Forelimb muscle (tissue), 1 donor: ENCODE measurements at places on chromosomes 5 and 9. TPM values are rescaled to one million over a fixed set of nuclear protein-coding genes. Genes with fewer than 3 reads are reported as not detected.

GRCh38 chr5:67904366-67904765 lies 311.2 kb upstream of the PIK3R1 start:
- DNase-seq, result no peak

DNA sequence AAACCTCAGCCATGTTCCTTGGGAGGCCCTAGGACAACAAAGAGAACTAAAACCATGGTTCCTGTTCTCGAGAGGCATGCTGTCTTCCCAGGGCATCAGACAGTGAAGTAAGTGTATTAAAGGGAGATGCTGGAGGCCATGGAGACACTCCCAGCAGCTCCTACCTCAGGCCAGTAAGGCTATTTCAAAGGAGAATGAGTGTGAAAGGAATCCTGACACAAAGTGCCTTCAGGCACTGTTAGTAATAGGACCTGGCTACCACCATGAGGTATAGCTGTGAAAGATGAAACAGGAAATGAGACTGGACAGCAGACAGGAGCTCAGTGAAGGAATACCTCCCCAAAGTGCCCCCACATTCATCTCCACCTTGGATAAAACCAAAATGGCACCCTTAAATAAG lies 71.0 kb downstream of the FANCC start:
- no peak for DNase-seq

DNA sequence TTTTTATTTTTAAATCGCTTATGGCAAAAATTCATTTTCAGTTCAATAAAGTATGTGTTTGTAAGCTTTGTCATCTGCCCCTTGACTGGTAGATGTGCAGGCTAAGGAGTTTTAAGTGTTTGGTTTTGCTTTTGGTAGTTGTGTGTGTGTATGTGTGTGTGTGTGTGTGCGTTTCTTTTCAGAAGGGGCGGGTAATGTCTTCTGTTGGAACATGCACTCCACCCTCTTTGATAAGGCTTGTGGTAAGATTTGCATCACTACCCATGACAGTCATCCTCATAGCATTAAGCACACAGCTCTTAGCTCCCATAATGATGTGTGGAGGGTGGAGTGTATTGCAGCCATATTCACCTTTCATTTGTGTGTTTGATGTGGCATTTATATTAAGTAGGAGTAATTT lies 92.1 kb upstream of the FSD1L start:
- DNase-seq, result no peak

GRCh38 chr5:114789773-114790402 lies 379.8 kb downstream of the TRIM36 start:
- DNase-seq, result peak; percentile 5

The RNF183 gene
- polyA plus RNA-seq, result not detected

- DNase-seq, result no peak
Observed at GRCh38 chr5:135186662-135187522, 152.9 kb upstream of the PITX1 start.

GRCh38 chr5:137753691-137754187 lies 424 bp downstream of the HNRNPA0 start:
- no peak for DNase-seq

The C7 gene
- 1.6 TPM for polyA plus RNA-seq

DNA sequence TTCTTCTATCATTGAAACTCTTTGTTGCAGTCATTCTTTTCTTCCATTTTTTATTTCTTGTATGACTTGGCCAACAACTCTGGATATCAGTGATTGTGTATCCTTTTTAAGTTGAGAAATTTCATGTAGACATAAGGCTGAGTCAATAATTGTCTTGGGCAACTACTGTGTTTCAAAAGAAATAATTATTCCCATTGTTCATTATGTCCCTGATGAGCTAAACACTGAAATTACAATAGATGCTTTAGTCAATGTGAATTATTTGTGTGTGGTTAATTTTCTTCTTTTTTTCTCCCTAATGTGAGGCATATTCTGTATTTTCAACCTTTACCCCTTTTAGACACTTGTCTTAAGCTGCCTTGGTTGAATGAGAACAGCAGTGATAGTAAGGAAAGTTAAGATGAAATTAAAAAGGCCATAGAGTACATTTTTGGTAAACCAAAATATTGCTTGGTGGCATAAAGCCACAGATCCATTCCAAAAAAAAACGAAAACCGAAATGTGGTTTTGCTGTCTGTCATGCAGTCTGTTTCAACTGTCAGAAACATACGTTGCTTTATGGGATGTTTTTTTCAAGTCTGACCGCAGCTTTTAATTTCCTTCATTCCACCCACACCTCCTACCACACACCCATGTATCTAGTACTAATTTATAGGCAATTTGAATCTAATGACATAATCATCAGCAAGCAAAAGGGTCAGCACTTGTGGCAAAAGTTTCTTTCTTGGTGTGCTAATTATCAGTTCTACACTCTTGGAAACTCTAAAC lies 21.1 kb downstream of the TLE4 start:
- no peak for DNase-seq

DNA sequence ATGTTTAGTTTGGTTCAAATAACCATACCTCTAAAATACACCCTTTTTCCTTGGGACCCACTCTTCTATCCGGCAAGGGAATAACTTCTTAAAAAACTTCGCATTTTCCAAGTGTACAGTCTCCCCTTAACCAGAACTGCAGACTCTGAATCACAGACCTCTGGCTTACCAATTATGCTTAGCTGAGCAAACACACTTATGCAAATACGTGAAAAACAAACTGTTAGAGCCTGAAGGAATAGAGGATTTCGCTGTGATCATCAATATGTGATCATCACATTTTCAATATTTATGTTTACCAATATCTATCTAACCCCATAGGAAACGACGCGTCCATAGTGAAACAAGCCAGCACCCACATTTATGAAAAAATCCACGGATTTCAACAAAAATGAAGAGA lies 1.3 kb downstream of the LPAR1 start:
- no peak for DNase-seq

The FCN2 gene
- 0.16 TPM for polyA plus RNA-seq

- no peak for DNase-seq
Observed at GRCh38 chr5:143337946-143338345, 65.5 kb downstream of the NR3C1 start.

DNA sequence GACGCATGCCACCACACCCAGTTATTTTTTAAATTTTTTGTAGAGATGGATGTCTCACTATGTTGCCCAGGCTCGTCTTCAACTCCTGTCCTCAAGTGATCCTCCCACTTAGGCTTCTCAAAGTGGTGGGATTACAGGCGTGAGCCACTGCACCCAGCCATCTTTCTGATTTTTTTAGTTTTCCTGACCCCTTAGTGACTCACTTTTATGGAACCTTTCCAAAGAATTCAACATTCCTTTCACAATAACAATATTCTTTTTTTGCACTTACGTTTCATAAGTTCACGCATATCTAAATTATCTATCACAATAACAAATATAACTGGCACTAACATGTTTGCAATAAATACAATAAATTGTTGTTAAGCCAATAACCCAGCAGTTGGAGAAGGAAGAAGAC lies 8.5 kb downstream of the ELOVL7 start:
- DNase-seq, result no peak

The CYFIP2 gene
- 5.2 TPM for polyA plus RNA-seq

DNA sequence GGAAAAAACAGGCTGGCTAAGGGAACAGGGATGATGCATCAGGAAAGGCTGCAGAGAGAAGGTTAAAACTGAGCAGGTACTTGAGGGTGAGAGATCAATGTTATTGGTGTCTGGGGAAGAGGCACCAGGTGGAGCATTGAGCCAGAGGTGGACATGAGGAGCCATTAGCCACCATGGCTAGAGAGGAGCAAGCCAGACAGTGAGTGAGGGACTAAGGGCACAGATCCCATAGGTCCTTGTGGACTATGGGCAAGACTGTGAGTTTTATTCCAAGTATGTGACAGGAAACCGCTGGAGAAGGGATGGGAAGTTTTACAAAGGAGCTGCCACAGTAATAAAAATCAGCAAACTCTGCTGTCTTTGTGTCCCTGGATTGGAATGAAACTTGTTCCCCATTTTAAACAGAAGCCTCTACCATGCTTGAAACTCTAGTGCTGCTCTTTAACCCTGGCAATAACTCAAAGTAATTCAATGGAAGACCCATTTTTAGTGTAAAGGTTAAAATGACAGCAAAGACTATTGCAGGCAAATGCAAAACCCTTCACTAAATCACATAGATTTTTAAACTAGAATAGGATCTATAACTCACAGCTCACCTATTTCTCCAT lies 349.8 kb downstream of the ENC1 start:
- no peak for DNase-seq

DNA sequence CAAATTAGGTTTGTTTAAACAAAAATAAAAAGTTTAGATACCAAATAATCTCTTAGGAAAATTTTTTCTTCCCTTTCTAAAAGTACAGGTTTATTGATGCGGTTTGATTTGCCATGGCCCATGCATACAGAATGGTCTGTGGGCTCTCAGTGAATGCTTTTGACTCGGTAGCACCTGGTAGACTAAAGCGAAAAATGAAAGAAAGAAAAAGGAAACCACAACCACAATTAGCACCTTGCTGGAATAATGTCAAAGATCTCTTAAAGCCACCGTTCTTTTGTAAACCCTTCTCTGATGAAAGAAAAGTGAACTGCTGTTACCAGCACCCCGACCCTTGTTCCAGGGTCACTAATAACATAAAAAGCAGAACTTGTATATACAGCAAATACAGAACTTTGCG lies 157.9 kb downstream of the NFIB start:
- no peak for DNase-seq

- peak; percentile 17 for DNase-seq
Observed at GRCh38 chr9:9942764-9943424, 669.9 kb downstream of the PTPRD start.

DNA sequence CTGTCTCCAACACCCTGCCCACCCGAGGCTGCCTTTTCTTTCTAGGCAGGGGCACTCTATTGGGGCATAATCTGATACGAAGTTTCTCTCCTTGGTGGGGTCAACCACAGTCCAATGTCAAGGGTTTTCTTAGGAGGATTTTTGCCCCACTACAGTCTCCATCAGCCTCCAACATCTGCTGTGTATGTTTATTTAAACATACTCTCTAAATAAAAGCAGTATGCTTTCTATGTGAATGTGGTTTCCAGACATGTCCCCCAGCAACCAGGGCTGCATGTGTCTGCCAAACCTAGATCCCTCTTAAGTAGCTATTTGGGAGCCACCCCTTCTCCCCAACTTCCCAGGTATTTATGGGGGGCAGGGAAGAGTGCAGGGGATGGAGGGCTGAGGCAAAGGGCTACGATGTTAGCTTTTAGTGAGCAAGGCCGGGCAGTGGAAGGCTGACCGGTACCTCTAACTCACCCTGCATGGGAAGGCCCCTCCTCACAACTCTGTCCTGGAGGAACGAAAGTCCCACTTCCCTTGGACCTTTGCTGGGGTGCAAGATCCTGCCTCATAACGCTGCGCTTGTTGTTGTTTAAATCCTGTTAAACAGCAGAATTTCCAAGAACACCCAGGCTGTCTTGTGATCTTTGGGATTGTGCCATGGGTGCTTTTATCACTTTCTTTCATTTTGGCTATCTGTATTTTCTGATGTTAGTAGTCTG lies 75.4 kb downstream of the NREP start:
- DNase-seq, result no peak

- DNase-seq, result no peak
Observed at GRCh38 chr9:14354201-14354600, 40.3 kb upstream of the NFIB start.

DNA sequence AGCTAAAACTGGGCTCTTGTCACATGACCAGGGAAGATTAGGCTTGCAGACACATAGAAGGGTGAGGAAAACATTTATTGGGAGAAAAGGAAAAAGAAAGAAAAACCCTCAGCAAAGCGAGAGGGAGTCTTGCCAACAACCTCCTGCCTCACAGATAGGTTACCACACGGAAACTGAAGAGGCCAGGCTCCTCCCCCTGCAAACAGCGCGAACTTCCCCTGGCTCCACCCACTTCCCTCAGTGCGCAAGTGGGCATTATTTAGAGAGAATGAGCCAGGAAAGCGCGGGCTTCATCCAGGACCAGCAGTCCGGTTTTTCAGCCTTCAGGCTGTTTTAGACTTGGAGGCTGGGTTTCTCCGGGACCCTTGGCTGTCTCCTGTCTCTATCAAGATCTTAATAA lies 70.3 kb downstream of the STK32A start:
- no peak for DNase-seq

The TMEFF1 gene
- polyA plus RNA-seq, result 1.5 TPM

DNA sequence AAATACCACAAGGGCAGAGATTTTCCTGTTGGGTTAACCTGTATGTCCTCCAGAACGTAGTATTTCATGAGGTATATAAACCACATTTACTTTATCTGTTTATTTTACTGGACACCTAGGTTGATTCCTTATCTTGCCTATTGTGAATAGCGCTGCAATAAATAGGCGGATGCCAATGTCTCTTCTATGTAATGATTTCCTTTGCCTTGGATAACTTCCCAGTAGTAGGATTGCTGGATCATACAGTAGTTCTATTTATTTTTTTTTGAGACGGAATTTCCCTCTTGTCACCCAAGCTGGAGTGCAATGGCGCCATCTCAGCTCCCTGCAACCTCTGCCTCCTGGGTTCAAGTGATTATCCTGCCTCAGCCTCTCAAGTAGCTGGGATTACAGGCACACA lies 15.6 kb upstream of the TUT7 start:
- no peak for DNase-seq

DNA sequence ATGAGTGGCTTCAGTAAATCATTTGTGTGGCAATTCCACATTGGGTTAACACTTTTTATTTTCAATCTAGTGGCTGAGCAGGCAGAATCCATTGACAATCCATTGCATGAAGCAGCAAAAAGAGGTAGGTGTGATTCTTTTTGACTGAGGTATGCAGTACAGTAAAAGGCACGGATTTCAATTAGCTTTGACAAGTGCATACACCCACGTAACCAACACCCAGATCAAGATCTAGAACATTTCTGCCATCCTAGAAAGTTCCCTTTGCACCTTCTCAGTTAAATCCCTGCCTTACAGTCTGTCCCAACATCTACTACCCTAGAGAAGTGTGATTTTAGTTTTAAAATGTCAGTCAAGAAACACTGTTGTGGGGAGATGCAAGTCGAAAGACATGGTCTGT lies 43.4 kb downstream of the OSTF1 start:
- DNase-seq, result no peak

The FBXO4 gene
- 12.9 TPM for polyA plus RNA-seq

- no peak for DNase-seq
Observed at GRCh38 chr5:72138943-72139521, 31.8 kb downstream of the MAP1B start.

DNA sequence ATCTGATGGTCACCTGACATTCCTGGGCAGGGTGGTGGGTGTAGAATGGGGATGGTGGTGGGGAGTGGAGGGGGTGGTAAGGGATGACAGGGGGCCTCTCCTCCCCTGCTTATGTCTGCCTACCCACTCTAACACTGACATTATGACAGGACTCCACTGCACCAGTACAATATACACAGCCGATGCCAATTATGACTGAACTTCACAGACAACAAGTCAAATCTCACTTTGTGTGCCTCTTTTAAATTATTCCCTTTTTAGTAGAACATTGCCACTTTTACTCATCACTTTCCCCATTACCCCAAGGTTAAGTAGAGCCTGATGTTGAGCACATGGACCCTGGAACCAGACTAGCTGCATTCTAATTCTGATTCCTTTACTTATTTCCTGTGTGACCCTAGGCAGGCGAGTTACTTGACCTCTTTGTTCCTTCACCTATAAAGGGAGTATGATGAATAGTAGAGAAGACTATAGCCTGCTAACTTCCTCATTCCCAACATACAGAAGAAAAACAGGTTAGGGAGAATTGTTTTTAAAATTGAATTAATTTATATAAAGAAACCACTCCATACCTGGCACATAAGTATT lies 464.7 kb downstream of the DMRT2 start:
- DNase-seq, result no peak

The PCDHB5 gene
- polyA plus RNA-seq, result 3.8 TPM

The C9orf50 gene
- polyA plus RNA-seq, result 0.23 TPM

GRCh38 chr5:144876990-144877389 lies 706.3 kb downstream of the KCTD16 start:
- no peak for DNase-seq

- no peak for DNase-seq
Observed at GRCh38 chr5:72241346-72242003, 78.6 kb downstream of the MRPS27 start.

The PRELID1 gene
- polyA plus RNA-seq, result 73.8 TPM
